ENCODE measurements at places on chromosomes 4 and X.

DNA sequence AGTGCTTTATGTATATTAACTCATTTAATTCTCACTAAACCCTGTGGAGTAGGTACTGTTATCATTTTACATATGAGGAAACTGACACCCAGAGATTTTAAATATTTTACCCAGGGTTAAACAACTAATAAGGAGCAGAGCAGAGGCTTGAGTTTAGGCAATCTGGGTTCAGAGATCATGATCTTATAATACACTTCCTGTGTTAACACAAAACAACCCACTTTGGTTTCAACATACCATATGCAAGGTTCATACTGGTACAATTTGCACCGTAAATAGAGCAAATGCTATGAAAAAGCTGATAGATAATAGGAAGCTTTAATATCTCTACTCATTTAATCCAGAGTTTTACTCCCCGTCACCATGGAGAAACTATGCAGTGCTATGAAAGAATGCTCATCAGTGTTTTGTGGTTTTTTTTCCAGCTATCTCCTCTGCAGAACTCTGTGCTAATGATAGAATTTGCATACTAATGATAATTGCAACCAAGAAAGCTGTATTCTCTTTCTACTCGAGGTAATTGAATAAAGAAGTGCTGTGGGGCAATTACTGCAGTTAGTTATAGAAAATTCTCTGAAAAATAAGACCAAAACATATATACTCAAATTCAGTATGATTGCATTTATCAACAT is 138.8 kb upstream of the MAP9 start:
- no peak for DNase-seq

GRCh38 chrX:103861200-103861599 is 29.1 kb upstream of the RAB9B start:
- DNase-seq = no peak

- no peak for DNase-seq
Observed at GRCh38 chr4:168864821-168865541, 145.1 kb downstream of the CBR4 start.

DNA sequence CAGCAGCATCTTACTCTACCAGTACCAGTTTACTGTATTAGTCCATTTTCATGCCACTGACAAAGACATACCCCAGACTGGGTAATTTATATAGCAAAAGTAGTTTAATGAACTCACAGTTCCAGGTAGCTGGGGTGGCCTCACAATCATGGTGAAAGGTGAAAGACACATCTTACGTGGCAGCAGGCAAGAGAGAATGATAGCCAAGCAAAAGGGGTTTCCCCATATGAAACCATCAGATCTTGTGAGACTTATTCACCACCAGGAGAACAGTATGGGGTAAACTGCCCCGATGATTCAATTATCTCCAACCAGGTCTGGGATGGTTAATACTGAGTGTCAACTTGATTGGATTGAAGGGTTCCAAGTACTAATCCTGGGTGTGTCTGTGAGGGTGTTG is 69.3 kb downstream of the YIPF6 start:
- no peak for DNase-seq

DNA sequence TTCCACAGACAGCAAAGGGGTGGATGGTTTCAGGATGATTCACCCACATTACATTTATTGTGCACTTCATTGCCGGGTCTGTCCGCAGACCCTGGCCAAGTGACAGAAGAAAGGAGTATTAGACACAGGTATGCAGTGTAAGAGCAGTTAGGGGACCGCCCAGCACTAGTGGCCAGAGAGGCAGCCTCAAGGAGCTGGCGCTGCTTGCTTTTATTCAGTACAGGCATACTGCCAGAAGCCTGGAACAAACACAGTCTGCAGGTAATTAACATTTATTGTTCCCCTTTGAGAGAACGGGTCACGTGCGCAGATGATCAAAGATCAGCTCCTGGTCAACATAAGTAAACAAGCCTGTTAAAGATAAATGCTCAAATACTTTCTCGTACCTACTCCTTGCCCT is 1639.0 kb upstream of the IGFBP7 start:
- no peak for DNase-seq

GRCh38 chr4:84849051-84849640 is 117.3 kb downstream of the WDFY3 start:
- no peak for DNase-seq

GRCh38 chrX:72040506-72040905 is 91.2 kb downstream of the RTL5 start:
- DNase-seq = no peak

DNA sequence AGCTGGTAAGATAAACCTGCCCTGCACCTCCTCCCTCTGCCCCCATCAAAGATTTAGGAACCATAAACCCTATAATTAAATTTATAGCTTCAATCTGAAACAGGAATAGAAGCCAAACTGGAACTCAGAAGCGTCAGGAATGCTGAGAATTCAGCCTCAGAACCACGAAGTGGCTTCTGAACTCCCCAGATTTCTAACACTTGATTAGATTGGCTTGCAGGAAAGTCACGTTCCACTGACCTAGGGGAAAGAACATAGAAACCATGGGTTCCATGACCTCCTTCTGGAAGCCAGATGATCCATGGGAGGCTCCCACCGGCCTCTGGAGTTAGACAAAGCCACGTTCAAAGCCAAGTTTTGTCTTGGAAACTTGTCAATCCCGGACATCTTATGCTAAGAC is 356.5 kb downstream of the MID1IP1 start:
- DNase-seq = no peak

DNA sequence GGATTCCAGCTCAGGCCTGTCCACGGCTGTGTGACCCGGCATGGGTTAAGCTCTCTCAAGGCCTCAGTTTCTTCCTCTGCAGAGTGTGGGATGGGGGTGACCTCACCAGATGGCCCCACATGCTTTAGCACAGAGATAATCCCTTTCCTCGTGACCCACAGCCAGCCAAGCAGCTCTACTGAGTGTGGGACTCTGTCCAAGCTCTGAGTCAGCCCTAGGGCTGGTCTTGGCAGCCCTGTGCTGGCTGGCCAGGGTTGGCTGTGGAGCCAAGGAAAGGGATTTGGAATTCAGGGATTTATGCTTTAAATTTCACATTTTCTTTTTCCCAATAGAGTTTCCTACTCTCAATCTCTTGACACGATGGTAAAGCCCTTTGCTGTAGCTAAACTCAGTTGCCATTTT is 19.7 kb upstream of the SPON2 start:
- no peak for DNase-seq

DNA sequence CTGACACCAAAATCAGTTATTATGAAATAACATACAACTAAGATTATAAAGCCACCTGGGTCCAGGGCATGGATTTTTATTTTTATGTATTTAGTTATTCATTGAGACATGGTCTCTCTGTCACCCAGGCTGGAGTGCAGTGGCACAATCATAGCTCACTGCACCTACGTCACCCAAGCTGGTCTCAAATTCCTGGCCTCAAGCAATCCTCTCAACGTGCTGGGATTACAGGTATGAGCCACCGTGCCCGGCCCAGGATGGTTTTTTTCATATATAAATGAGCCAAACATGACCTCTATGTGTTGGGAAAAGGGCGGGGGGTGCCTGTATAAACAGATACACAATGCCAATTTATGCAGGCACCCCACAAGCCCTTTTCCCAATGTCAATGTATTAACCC is 24.6 kb downstream of the ZNF630 start:
- DNase-seq = no peak

DNA sequence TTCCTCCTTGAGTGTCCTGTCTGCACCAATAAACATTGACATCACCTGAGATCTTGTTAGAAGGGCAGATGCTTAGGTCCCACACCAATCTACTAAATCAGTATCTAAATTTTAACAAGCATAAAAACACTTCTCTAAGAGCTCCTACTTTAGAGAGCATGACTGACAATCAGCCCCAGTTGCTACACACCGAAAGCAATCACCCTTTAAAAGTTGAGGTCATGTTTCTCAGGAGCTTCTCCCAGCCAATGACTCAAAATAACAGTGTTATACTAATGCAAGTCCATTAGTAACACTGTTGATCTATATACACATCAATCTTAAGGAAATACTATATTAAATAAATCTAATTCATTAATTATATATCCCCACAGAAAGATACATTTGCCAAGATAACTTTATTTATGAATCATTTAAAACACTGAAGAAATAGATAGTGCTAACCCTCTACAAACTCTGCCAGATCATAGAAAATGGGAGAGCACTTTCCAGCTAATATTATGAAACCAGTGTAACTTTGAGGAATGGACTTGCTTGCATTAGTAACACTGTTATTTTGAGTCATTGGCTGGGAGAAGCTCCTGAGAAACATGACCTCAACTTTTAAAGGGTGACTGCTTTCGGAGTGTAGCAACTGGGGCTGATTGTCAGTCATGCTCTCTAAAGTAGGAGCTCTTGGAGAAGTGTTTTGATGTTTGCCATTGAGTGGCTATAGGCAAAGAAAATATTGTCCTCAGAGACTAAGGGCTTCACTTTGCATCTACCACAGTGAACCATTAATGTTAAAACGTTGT is 109.8 kb upstream of the HDX start:
- DNase-seq = no peak

- no peak for DNase-seq
Observed at GRCh38 chr4:80124246-80125211, 51.5 kb upstream of the ANTXR2 start.

DNA sequence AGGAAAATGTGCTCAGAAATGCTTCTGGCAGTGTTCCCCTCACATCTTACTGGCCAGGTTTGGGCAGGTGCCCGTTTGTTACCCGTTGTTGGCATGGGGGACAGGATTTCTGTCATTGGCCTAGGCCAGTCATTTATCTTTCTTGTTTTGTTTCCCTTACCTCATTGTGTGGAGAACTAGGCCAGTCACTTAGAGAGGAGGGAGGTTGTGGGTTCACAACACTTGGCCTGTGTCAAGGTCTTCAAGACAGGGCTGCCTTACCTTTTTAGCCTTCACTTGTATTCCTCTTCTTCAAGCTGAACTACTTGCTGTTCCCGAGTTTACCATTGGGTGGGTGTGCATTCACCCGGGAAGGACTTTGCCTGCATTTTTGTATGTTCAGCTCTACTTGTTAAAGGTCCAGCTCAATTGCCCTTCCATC is 17.7 kb downstream of the SNX25 start:
- DNase-seq = no peak

DNA sequence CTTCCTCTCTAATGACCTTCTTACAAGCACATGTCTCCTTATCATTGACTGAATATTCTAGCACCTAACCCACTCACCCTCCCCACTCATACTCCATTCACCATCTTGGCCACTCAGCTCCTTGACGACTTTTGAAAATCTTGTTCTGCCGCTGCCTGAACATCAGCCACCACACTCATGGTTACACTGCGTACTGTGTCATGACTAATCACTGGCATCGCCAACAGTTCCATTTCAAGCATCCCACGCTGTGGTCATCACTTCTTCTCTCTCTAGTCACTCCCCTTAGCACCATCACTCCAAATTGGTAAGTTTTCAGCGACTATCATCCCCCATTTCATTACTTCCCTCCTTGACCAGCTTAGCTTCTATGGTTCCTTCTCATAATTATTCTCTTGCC is 352.8 kb downstream of the MAPK10 start:
- DNase-seq = no peak

DNA sequence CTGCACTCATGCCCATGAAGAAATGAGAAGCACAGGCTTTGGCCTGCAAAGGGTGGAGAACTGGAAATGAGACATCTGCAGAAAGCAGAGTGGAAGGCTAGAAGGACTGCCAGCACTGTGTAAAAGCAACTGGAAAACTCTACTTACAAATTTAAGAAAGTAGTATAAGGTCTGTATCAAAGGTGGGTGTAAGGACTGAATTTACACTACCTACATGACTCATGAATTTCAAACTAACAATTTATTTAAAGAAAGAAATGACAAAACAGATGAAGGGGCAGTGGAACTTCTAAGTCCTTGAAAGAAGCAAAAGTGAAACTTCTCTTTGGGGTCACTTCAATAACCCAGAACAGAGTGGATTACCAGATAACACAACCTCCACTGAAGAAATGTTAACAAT is 71.2 kb downstream of the SLC10A7 start:
- no peak for DNase-seq

DNA sequence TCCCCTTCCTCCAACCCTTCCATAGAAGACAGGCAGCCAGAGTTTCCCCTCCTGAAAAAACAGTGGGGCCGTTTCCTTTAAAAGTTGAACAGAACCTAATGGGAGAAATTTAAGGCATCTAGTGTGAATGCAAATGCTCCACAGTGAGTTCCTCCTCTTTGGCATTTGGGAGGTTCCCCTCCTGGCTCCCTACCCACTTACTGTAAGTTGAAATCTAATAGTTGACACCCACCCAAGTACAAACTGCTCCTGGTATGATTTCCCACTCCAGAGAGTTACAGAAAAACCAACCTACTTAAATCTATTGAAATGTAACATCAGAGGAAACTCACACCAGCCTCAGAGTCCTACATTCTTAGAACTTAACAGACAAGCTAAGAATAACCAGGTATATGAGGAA is 17.6 kb downstream of the ENPEP start:
- no peak for DNase-seq

- no peak for DNase-seq
Observed at GRCh38 chr4:33187035-33187434, 2466.9 kb downstream of the PCDH7 start.

DNA sequence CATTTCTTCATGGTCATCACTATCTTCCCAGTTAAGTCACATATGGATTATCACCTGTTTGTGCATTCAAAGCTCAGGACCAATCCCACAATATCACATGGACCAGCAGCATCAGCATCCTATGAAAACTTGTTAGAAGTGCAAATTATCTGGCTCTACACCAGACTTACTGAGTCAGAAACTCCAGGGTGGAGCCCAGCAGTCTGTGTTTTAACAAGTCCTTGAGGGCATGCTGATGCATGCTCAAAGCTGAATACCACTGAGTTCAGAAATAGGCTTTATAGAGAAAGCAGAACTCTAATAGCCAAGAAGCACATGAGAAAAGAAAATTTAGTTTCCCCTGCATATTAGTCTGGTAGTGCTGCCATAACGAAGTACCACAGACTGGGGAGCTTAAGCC is 62.4 kb upstream of the GABRQ start:
- no peak for DNase-seq

- DNase-seq = no peak
Observed at GRCh38 chr4:115107411-115107810, 6.0 kb downstream of the NDST4 start.

GRCh38 chr4:123113155-123113554 is 190.8 kb upstream of the NUDT6 start:
- no peak for DNase-seq

DNA sequence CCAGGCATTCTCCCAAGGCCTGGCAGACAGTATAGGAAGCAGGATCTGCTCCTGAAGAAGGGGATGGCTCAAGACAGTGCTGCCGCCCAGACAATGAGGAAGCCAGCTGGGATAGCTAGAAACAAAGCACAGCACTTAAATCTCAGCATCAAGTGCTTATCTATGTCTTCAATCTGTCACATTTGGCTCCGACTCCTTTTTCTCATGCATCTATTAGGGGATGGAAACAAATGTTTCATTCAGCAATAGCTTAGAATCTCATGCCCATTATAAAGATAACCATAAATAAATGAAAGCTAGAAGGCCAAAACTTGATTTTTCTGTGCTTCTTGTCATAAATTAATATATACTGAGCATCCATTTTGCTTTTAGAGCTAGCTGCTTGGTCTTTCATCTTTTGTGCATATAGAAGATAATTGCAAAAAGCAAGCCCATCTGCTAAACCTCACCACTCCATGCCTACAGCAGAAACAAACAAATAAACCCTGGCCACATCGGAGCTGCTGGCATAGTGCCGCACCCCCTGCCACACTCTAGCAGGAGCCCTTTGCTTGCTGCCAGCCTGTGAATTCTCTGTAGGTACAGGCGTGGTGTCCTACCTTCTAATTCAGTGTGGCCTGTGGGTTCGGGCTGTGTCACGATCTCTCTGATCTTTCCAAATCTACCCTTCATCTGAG is 75.9 kb downstream of the AASDH start:
- no peak for DNase-seq
